ENCODE measurements at places on chromosomes 3 and 15. TPM values are rescaled to one million over a fixed set of nuclear protein-coding genes. Genes with fewer than 3 reads are reported as not detected.

- no peaks in the 10 kb centered on the region for H3K27me3 ChIP-seq
- DNase-seq: no peak
Measured at GRCh38 chr3:63400246-63400860, 122.2 kb downstream of the SYNPR start.

GRCh38 chr3:36817806-36818533 lies 53.6 kb upstream of the DCLK3 start:
- H3K4me3 ChIP-seq: no peak overlapping the region
- no peak for DNase-seq
- peaks cover 8% of the 10 kb centered on the region for H3K4me1 ChIP-seq
- no peaks in the 10 kb centered on the region for H3K36me3 ChIP-seq
- peak overlapping the region; percentile 29 for H3K27ac ChIP-seq

- H3K27ac ChIP-seq: no peak overlapping the region
- no peaks in the 10 kb centered on the region for H3K36me3 ChIP-seq
- no peaks in the 10 kb centered on the region for H3K4me1 ChIP-seq
- no peak overlapping the region for H3K4me3 ChIP-seq
Measured at GRCh38 chr3:68874551-68875348, 57.6 kb downstream of the TAFA4 start.

GRCh38 chr15:50824514-50824913 lies 59.0 kb upstream of the SPPL2A start:
- no peak overlapping the region for H3K27ac ChIP-seq
- DNase-seq: no peak
- H3K36me3 ChIP-seq: no peaks in the 10 kb centered on the region
- H3K4me3 ChIP-seq: no peak overlapping the region

DNA sequence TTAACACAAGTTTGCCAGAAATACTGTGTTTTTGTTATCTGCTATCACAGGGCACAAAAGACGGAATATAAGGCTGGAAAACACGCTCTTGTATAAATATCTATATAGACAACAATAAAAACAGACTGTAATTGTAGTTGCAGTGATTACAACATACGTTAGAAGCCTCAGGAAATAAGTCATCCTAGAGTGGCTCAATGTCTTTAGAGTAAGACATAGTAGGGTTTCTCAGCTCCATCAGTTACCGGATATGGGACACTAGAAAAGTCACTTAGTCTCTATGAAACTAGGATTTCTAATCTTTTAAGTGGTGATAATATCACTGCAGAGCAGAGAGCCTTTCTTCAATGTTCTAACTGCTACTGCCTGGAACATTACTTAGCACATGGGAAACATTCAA lies 208.8 kb downstream of the STAG1 start:
- H3K27ac ChIP-seq: peak overlapping the region; percentile 43
- no peaks in the 10 kb centered on the region for H3K36me3 ChIP-seq
- H3K4me1 ChIP-seq: peaks cover 14% of the 10 kb centered on the region
- DNase-seq: no peak

The KBTBD13 gene
- total RNA-seq: not detected

DNA sequence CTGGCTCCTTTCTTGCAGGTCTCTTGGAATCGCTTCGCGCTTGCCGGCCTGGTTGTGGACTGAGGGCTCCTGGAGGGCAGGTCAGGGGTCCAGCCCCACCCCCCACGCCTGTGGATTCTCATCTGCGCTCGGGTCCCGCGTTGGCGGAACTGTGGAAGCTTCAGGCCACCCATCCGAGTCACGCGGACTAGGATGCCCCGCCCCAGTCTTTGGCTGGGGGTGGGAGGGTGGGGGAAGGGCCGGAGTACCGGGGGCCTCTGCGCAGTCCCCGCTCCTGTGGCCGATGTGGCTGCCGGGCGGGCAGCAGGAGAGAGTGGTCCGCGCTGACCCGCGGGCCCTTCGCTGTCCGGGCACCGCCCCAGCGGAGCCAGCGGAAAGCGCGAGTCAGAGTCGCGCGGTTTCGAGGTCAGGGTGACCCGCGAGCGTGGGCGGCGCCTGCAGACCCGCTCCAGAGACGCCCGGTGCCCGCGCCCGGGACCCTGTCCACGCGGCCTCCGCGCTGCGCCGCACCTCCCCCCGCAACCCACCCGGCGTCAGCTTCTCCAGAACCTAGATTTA lies 114.2 kb downstream of the KLF13 start:
- no peak overlapping the region for H3K27ac ChIP-seq
- H3K4me3 ChIP-seq: peak overlapping the region; percentile 75
- no peaks in the 10 kb centered on the region for H3K36me3 ChIP-seq
- DNase-seq: no peak

The COMMD4 gene
- total RNA-seq: 27.3 TPM

The RPLP1 gene
- total RNA-seq: 2,488 TPM

The GABRA5 gene
- not detected for total RNA-seq

- no peak overlapping the region for H3K4me3 ChIP-seq
- DNase-seq: no peak
- no peaks in the 10 kb centered on the region for H3K36me3 ChIP-seq
- H3K27ac ChIP-seq: no peak overlapping the region
Measured at GRCh38 chr3:13715167-13715954, 164.5 kb downstream of the WNT7A start.

GRCh38 chr15:88376574-88377174 lies 90.5 kb downstream of the MRPL46 start:
- H3K36me3 ChIP-seq: peaks cover 2% of the 10 kb centered on the region
- no peak overlapping the region for H3K27ac ChIP-seq
- H3K4me3 ChIP-seq: no peak overlapping the region

The SAMD7 gene
- not detected for total RNA-seq

- H3K4me3 ChIP-seq: peak overlapping the region; percentile 5
- peaks cover 3% of the 10 kb centered on the region for H3K4me1 ChIP-seq
- H3K36me3 ChIP-seq: no peaks in the 10 kb centered on the region
- DNase-seq: no peak
Measured at GRCh38 chr3:112874725-112875124, 28.1 kb upstream of the CD200R1L start.

The MESP1 gene
- not detected for total RNA-seq

GRCh38 chr3:52596658-52597265 lies 60.4 kb downstream of the UQCC5 start:
- DNase-seq: no peak
- no peak overlapping the region for H3K27ac ChIP-seq
- H3K36me3 ChIP-seq: no peaks in the 10 kb centered on the region

The GP5 gene
- total RNA-seq: 4.0 TPM

The IL20RB gene
- 4.2 TPM for total RNA-seq

The IL16 gene
- 104 TPM for total RNA-seq

The SUCLG2 gene
- 43.8 TPM for total RNA-seq

The STRA6 gene
- not detected for total RNA-seq

DNA sequence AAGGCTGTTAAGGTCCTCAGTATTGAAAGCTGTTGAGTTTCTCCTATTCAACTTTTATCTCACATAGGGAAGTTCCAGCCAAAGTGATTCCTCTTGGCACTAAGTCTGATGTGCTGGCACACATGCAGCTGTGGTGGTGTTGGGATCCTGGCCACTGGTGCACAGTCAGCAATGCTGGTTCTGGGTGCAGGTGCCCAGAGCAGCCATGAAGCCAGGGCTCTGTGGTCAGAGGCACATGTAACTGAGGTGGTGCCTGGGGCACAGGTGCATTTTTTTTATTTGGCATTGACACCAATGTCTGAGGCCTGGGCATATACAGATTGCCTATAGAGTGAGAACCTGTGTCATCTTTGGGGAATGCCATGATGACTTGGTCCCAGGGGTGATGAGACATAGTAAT lies 271.4 kb downstream of the POLQ start:
- H3K4me3 ChIP-seq: no peak overlapping the region
- no peak for DNase-seq
- H3K27ac ChIP-seq: no peak overlapping the region
- H3K27me3 ChIP-seq: no peaks in the 10 kb centered on the region
- H3K4me1 ChIP-seq: no peaks in the 10 kb centered on the region
- H3K36me3 ChIP-seq: no peaks in the 10 kb centered on the region

The TMCO5A gene
- not detected for total RNA-seq

DNA sequence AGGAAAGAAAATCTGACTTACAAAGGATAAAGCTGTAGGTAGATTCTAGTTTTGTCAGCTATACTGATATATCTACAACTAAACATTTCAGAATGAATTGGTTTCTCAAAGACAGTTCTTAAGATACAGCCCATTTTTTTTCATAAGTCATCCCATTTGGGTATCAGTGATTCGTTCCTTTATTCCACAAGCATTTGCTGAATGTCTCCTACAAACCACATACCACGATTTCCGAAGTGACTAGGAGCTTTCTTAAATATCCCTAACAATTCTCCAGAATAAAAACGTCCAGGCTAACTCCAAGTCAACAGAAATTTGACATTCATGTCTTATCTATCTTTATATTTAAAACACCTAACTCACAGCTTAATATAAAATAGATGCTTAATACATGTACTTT lies 59.8 kb downstream of the TP53BP1 start:
- H3K27me3 ChIP-seq: no peaks in the 10 kb centered on the region
- H3K27ac ChIP-seq: no peak overlapping the region
- DNase-seq: no peak
- no peak overlapping the region for H3K4me3 ChIP-seq
- peaks cover 5% of the 10 kb centered on the region for H3K4me1 ChIP-seq
- peaks cover 14% of the 10 kb centered on the region for H3K36me3 ChIP-seq

The LEKR1 gene
- total RNA-seq: 2.8 TPM

- H3K27me3 ChIP-seq: peaks cover 10% of the 10 kb centered on the region
- H3K36me3 ChIP-seq: no peaks in the 10 kb centered on the region
- H3K4me1 ChIP-seq: peaks cover 18% of the 10 kb centered on the region
- peak overlapping the region; percentile 47 for H3K4me3 ChIP-seq
Measured at GRCh38 chr3:171813897-171814460, 3.7 kb upstream of the PLD1 start.

DNA sequence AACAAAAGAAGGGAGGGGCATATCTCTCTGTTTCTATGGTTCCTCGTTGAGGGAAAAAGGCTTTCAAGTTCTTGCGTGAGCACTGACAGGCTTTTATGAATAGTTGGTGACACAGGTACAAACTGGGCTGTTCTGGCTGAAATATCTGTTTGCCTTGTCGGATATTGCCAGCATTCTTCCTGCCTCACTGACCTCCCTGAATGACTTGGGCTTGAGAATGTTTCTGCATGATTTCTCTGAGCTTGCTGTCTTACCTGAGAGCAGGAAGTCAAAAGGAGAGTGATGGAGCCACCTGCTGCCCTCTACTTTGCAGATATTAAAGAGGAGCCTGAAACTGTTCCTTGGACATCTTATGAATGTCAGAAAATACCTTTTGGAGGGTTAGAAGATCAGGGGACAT lies 4.8 kb downstream of the GCNT3 start:
- no peak overlapping the region for H3K4me3 ChIP-seq
- peaks cover 3% of the 10 kb centered on the region for H3K4me1 ChIP-seq
- DNase-seq: no peak
- no peaks in the 10 kb centered on the region for H3K36me3 ChIP-seq
- H3K27ac ChIP-seq: no peak overlapping the region
- peaks cover 66% of the 10 kb centered on the region for H3K27me3 ChIP-seq

DNA sequence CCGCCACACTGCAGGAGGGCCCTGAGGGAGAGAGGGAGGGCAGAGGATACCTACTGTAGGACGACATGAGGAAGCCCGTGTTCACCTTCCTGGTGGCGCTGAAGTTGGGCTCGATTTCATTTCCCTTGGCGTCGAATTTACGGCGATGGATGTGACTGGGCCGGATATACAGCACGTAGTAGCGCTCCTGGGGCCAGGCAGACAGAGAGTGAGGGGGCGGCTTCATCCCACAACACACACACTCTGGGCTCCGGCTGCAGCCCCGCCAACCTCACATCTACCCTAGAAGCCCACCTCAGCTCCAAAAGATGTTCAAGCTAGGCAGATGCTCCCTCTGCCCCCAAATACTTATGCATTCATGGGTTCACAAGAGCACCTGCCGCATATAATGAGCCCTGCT lies 4.5 kb downstream of the ARPIN start:
- DNase-seq: no peak
- H3K4me1 ChIP-seq: peaks cover 13% of the 10 kb centered on the region
- peaks cover 62% of the 10 kb centered on the region for H3K27me3 ChIP-seq

DNA sequence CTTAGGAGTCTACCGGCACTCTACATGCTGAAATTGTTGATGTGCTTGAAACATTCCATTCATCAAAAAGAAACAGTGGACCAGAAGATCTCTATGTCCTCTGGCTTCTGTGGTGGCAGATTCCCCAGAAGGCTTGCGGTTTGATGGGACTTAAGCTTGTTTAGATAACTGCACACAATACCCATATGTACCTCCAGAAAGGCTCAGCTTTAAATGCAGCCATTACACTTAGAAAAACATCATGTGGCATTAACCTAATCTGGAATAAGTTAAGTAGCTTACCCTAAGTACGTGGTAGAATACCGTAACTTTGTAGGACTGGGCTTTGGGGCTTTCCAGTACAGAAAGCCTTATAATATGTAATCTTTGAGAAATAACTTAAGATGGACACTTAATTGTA lies 187.3 kb downstream of the RBMS3 start:
- H3K4me1 ChIP-seq: no peaks in the 10 kb centered on the region
- DNase-seq: no peak
- H3K27ac ChIP-seq: no peak overlapping the region
